ENCODE measurements at places on chromosomes 13 and 19.

DNA sequence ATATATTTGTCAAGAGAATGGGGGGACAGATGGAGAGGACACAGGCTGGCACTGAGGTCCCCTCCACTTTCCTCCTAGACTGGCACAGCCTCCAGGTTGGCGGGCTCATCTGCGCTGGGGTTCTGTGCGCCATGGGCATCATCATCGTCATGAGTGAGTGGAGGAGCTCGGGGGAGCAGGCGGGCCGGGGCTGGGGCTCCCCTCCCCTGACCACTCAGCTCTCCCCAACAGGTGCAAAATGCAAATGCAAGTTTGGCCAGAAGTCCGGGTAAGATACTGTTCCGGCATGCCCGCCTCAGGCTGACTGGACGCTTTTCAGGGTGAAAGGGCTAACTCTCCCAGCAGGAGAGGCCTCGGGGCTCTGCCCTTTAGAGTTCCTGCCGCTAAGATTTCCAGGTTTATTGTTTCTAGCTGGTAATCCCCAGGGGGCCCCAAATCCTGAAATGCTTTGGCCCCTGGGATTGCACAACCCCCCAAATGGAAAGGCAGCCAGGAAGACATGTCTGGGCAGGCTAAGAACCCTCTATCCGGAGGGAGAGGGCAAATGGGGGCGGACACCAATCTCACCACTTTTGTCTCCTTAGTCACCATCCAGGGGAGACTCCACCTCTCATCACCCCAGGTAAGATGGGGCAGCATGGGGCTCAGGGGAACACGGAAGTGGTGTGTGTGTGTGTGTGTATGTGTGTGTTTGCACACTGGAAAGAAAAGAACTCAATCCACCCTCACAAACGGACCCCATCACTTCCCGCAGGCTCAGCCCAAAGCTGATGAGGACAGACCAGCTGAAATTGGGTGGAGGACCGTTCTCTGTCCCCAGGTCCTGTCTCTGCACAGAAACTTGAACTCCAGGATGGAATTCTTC lies 7.3 kb downstream of the FXYD3 start:
- H3K4me1 ChIP-seq: peaks cover 8% of the 10 kb centered on the region
- H3K36me3 ChIP-seq: no peaks in the 10 kb centered on the region
- H3K27me3 ChIP-seq: no peaks in the 10 kb centered on the region
- DNase-seq: no peak
- no peak overlapping the region for H3K4me3 ChIP-seq

- peaks cover 3% of the 10 kb centered on the region for H3K4me1 ChIP-seq
- no peaks in the 10 kb centered on the region for H3K36me3 ChIP-seq
- no peak overlapping the region for H3K4me3 ChIP-seq
- no peaks in the 10 kb centered on the region for H3K27me3 ChIP-seq
- no peak overlapping the region for H3K27ac ChIP-seq
Observed at GRCh38 chr19:42053037-42053935, 16.7 kb downstream of the GRIK5 start.

GRCh38 chr19:34481861-34482379 lies 362 bp downstream of the WTIP start:
- no peak overlapping the region for H3K27ac ChIP-seq
- no peaks in the 10 kb centered on the region for H3K36me3 ChIP-seq
- DNase-seq: no peak

- H3K36me3 ChIP-seq: no peaks in the 10 kb centered on the region
- no peaks in the 10 kb centered on the region for H3K4me1 ChIP-seq
- no peak for DNase-seq
- no peak overlapping the region for H3K4me3 ChIP-seq
Observed at GRCh38 chr13:59701261-59701660, 462.5 kb downstream of the DIAPH3 start.

DNA sequence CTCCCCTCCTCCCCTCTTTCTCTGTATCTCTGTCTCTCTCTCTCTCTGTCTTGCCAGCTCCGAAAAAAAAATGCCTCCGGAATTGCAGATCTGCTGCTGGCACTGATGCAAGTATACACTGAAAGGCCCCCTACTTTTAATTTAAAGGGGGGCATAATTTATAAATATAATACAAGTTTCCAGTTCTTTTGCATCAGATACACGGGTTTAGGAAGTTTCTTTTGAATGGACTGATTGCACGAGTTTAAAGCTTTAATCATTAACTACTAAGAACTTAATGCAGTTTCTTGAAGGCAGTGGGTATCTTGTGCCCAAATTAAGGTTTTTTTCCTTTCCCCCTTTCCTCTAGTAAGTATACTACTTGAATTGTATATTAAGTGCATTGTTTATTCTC lies 1.4 kb downstream of the FGF9 start:
- peaks cover 3% of the 10 kb centered on the region for H3K4me1 ChIP-seq
- H3K27me3 ChIP-seq: peaks cover 30% of the 10 kb centered on the region
- no peaks in the 10 kb centered on the region for H3K36me3 ChIP-seq
- no peak for DNase-seq

DNA sequence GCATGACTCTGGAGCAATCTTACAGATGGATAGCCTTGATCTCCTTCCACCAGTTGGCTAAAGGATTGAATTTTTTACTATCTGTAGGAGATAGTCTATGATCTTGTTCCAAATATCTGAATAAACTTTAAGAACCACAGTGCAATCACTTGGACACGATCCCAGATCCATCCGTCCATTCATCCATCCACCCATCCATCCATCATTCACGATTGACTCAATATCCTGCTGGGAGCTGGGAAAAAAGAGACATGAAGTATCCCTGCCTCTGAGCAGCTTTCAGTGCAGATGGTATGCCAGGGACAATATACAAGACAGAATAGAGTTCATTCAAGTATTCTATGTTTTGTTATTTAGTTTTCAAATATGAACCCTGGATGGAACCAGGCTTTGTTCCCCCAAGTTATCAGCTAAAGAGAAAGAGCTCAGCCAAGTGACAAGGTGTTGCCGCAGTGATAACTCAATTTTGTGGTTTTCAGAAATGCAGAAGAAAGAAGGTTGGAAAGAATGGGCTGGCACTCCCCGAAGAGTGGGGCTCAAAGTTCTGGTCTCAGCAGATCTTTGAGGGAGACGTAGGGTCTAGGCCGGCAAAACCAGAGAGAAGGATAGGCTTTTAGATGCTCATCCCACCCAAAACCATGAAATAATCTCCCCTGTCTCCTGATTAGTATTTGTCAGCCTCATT lies 66.3 kb downstream of the IRS2 start:
- no peak for DNase-seq
- H3K27me3 ChIP-seq: no peaks in the 10 kb centered on the region
- H3K4me1 ChIP-seq: no peaks in the 10 kb centered on the region
- no peaks in the 10 kb centered on the region for H3K36me3 ChIP-seq
- H3K27ac ChIP-seq: no peak overlapping the region

DNA sequence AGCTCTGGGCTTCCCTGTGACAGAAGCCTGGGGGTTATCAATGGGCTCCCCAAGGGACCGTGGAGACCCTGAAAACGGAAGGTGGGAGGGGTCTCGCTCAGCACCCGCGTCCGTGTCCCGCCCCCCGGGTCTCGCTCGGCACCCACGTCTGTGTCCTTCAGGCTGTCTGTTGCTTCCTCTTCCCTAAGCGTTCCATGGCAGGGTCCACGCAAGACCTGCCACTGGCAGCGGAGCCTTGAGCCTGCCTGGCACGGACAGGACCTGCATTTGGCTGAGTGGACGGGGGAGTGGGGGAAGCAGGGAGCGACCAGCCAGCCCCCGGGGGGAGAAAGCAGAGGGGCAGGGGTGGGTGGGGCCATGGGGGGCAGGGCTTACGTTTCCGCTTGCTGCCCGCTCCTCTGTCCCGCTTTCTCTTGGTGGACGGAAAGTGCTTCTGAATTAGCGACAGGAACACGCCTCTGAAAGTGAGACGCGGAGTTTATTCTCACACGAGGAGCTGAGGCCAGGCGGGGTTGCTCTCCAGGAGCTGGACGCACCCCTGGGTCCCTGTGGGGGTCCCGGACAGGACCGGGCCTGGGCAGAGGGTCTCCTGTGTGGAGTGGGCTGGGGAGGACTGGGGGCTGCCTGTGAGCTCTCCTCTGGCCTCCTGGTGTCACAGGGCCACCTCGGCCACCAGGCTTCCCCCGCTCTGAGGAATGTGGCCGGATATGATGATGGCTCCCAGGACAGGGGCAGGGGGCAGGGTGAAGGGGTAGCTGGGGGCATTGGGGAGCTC lies 12.0 kb downstream of the GPX4 start:
- H3K4me1 ChIP-seq: peaks cover 22% of the 10 kb centered on the region
- no peak overlapping the region for H3K4me3 ChIP-seq

DNA sequence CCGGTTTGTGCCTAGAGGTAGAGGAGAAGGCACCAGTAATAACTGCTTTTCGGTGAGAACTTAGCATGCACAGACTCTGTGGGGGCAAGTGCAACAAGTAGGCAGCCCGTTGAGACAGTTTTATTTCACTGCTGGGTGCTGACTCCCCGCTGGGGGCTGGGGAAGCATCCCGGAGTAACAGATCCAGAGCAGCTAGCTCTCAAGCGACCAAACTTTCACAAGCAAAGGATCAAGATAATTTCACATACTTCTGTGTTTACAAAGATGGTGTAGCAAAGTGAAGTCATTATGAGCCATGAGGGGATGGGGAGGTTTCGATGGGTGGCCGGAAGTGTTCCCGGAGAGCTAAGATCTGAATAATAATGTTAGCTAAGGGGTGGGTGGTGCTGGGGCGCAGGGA lies 2.8 kb downstream of the NACC1 start:
- no peaks in the 10 kb centered on the region for H3K27me3 ChIP-seq
- peaks cover 18% of the 10 kb centered on the region for H3K4me1 ChIP-seq
- no peak for DNase-seq
- no peak overlapping the region for H3K27ac ChIP-seq
- peaks cover 4% of the 10 kb centered on the region for H3K36me3 ChIP-seq
- H3K4me3 ChIP-seq: no peak overlapping the region
